Fibroblast of the conjunctiva (primary cell): ENCODE measurements at places on chromosomes 16 and 17.

DNA sequence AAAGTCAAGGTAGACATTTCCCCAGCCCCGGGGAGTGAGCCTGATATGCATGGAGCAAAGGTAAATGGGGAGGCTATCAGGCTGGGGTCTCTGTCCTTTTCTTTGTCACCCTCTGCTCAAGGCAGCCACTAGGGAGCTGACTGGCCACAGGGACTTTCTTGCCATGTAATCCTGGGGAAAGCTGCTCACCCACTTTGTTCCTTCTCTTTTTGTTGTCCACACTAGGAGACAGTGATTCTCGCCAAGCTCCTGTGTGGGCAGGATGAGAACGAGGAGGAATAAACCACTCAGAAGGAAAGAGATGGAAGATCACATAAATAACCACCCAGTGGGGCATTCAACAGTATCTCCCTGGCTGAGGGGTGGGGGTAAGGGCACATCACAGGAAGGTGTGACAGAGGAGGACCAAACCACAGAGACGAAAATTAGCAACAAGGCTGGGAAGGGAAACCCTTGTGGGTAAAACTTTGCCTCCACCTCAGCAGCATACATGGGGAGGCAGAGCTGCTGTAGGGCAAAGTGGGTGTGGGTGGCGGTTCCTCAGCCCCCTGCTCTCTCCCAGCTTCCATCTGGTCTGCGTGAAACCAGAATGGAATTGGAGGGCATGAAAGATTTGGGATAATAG, 26.2 kb upstream of the CCL1 start:
- DNase-seq: no peak

DNA sequence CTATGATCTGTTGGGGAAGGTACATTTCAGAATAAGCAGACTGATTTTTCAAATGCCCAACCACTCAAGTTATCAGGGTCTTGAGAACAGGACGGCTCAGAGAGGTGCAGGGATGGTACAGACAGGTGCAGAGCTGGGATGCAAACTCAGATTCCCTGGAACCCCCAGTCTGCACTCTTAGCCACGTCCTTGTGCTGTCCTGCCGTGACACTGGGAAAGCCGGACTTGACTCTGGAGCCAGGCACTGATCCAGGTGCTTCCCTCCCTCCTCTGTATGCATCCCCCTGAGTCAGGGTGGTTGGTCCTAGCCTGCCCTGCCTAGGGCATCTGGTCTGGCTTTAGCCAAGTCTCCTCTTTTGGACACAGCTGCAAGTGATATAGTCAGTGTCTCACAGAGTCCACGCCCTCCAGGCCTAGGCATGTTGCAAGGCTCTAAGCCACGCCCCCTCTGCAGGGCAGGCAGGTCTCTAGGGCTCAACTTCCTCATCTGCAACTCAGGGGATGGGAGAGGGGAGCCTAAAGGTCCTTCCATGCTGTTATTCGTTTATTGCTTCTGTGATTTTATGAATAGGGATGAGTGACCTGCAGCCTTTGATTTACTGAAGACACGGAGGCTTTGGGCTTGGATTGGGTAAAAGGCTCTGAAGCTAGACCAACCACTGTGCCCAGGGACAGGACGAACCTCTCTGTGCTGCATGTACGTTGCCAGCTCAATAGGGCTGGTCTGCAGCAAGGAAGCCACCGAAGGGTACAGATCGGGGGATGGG, 97.3 kb downstream of the SDK2 start:
- DNase-seq: no peak

- DNase-seq: no peak
Measured at GRCh38 chr17:54544249-54544648, 356.4 kb upstream of the TOM1L1 start.

DNA sequence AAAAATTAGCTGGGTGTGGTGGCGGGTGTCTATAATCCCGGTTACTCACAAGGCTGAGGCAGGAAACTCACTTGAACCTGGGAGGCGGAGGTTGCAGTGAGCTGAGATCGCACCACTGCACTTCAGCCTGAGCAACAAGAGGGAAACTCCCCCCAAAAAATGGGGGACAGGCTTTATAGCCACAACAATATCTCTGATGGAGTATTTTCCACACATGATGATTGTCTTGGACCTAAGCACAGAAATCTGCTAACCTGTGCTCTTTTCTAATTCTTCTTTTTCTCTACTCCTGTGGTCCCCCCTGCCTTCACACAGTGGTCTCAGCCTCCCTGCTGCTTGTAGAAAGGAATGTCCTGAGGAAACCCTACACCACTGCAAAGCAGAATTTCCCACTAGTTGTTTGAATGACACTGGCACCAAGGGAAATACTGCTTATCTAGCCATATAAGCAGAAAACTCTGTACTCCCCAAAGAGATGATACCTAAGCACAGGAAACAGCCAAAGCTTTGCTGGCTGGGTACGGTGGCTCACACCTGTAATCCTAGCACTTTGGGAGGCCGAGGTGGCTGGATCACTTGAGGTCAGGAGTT, 117.6 kb downstream of the USP31 start:
- no peak for DNase-seq

DNA sequence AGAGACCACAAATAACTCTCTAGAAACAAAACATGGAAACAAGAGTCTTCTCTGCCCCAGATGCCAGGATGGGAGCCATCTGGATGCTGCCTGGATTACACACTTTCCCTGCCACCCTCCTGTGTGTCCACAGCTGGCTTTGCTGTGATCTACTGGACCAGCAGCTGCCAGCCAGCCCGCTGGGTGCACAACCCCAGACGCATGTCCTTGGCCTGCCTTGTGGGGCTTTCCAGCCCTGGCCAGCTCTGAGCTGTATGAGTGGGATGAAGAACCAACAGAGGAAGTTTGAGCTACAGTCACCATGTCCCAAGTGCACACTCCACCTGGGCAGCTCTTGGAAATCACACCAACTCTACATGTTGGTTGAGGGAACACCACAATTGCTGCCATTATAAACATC, 57.0 kb upstream of the TNRC6C start:
- DNase-seq: no peak

- DNase-seq: no peak
Measured at GRCh38 chr17:16473044-16474011, 18.7 kb downstream of the LRRC75A start.

GRCh38 chr17:76307966-76308338, at the start of gene QRICH2:
Gene QRICH2, minus strand, starts transcription at chr17:76308276. Its CDS starts 278 bp downstream, at chr17:76307998.
- no peak for DNase-seq

- peak; percentile 43 for DNase-seq
Measured at GRCh38 chr17:65662196-65662595, 100.7 kb upstream of the AXIN2 start.

GRCh38 chr16:76278086-76278485, 885 bp downstream of the CNTNAP4 start:
- DNase-seq: no peak

DNA sequence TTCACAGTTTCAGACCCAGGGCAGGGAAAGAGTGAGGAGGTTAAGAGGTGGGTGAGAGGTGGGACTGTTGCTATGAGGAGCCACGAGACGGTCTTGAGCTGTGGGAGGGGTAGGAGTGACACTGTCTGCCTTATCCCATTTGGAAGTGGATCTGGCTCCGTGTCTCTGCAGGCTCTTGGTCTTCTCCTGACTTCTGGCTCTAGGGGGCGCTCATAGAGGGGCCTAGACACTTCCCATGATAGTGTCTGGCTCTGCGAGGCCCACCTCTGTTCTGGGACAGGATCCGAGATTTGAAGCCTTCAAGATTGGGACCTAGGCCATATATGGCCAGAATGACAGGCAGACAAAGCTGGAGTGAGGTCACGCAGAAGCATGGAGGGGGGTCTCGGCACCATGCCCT, 204.5 kb downstream of the GSG1L start:
- no peak for DNase-seq

- no peak for DNase-seq
Measured at GRCh38 chr16:22373662-22374310, 633 bp downstream of the CDR2 start.

DNA sequence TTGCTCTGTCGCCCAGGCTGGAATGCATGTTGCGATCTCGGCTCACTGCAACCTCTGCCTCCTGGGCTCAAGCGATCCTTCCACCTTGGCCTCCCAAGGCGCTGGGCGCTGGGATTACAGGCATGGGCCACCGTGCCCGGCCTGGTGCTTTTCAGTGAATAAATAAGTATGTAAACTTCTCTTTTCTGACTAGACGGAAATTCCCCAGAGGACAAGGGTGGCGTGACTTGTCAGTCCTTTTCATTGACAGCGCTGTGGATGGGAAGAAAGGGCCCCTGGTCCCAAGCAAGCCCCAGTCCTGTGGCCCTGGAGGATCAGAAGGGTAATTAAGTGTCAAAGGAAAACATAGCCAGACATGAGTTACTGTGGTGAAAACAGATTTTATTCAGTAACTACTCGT, 9.6 kb upstream of the SPN start:
- no peak for DNase-seq

GRCh38 chr16:27974896-27975540, 88.5 kb downstream of the GSG1L start:
- DNase-seq: no peak

DNA sequence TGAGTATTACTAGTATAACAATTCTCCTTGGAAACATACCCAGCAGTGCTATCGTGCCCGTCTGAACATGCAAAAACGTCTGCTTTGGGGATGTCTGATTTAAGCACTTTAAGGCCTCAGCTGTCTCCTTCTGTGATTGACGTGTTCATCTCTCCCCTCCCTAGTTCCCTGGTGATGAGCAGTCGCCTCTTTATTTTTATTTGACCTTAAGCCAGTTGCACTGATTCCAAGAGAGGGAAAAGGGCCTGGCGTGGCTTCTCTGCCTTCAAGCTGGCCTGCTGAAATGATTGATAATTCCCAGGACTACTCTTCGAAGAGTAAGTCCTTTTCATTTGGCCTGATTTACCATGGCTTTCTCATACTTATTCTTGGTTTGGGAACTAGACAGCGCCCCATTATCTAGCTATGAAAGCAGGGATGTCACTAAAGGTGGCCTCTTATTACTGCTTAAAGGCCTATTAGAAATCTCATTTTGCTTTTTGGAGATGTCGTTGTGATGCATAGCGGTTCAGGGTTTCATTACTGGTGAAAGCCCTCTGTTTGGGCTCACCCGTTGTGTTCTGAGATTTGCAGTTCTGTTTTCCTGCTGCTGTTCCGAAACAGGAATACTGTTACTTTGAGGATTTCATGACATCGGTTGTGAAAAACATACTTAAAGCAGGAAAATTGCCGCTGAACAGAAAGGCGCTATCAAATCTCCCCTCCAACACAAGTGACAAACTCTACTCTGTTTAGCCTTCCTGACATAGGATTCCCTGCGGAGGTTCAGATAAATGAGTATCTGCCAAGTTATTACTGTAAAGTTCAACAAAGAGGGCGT, 65.5 kb downstream of the IQCK start:
- DNase-seq: no peak

DNA sequence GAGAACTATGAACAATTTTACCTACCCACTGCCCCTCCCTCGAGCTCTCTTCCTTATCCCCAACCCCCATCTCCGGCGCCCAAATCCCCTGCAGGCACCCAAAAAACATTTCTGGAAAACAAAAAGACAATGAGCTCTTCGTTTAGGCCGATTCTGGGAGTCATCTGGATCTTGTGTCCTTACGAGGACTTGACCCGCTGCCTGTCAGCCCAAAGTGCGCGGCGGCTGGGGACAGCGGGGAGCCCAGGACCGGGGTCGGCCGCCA, 524 bp downstream of the STRADA start:
- DNase-seq: no peak

DNA sequence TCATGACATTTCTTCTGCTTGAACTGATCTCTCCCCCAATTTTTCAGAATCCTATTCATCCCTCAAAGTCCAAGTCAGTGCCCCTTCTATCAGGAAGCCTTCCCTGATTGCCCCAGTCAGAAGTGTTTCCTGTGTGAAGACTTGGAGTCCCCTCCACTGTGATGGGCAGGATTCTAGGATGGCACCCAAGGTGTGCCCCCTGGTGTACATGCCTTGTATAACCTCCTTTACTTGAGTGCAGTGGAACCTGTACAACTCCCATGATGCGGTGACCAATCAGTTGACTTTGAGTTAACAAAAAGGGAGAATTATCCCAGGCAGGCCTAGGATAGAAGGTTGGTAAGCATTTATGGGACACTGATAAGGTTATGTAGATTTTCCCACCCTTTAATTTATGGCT, 23.4 kb downstream of the MYH13 start:
- DNase-seq: no peak

DNA sequence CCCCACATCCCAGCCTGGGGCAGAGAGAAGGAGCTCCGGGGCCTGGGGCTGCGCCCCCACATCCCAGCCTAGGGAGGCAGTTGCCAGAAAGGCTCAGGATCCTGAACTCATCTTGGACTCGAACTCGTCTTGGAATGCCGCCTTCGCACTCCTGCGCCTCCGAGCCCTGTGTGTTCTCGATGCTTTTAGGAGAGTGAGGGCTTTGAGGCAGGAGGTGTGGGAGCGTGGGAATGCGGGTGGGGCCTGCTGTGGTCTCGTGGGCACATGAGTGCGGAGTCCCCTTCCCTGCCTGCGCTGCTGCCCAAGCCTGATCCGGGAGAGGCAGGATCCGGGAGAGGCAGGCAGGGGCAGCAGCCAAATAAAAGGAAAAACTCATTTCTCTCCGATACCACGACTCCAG, 1.2 kb downstream of the BHLHA9 start:
- DNase-seq: no peak
